ENCODE measurements at places on chromosomes 3 and 15.

GRCh38 chr3:10845839-10846656 lies 30.0 kb downstream of the SLC6A11 start:
- no peak for DNase-seq

DNA sequence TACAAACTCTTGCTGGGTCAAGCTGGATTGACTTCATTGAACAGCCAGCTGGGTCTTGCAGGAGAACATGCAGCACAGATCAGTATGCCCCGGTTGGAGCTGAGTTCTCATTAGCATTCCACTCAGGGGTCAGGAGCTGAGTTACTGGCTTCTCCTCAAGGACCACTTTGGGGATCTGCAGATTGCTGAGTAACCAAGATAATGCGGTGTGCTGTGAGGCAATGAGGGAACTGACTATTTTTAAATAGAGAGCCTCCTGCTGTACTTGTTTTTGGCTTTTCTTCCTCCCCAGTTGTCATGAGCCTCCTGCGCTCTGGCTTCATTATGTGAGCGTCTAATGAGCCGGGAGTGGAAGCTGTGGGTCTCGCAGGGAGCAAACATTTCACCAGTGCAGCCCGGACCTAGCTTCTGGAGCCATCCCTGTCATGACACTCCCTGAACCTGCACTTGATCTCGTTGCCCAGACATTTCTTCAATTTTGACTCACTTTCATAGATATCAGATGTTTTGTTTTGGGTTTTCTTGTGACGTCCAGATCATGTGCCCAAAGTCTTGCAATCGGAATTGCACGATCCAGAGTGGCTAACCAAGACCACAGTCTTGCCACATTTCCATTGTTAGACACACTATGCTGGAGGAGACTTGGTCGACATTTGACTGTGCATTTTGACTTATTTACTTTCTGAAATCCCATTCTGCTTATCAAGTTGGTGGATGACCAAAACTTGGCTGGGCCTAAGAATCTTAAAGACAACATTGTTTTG lies 327.2 kb downstream of the LRTM1 start:
- no peak for DNase-seq

GRCh38 chr3:64552160-64552559 lies 135.6 kb downstream of the ADAMTS9 start:
- DNase-seq: no peak

- DNase-seq: no peak
Measured at GRCh38 chr15:51907136-51907862, 64.3 kb downstream of the LEO1 start.

- no peak for DNase-seq
Measured at GRCh38 chr15:79849789-79850188, 47.0 kb downstream of the MTHFS start.

DNA sequence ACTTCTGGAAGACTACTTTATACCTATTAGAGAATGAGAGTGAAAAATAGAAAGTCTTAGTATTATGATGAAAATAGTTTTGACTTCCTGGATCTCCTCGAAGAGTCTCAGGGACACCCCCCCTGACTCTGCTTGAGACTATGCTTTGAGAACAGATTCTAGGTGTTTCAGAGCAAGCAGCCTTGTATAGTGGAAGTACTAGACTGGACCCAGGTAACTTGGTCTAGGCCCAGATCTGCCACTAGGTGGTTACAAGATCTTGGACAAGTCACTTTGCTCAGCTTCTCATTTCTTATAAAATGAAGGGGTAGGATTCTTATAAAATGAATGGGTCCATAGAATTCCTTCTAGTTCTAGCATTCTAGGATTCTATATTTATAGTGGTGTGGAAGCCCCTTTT lies 9.1 kb downstream of the ABHD5 start:
- no peak for DNase-seq

DNA sequence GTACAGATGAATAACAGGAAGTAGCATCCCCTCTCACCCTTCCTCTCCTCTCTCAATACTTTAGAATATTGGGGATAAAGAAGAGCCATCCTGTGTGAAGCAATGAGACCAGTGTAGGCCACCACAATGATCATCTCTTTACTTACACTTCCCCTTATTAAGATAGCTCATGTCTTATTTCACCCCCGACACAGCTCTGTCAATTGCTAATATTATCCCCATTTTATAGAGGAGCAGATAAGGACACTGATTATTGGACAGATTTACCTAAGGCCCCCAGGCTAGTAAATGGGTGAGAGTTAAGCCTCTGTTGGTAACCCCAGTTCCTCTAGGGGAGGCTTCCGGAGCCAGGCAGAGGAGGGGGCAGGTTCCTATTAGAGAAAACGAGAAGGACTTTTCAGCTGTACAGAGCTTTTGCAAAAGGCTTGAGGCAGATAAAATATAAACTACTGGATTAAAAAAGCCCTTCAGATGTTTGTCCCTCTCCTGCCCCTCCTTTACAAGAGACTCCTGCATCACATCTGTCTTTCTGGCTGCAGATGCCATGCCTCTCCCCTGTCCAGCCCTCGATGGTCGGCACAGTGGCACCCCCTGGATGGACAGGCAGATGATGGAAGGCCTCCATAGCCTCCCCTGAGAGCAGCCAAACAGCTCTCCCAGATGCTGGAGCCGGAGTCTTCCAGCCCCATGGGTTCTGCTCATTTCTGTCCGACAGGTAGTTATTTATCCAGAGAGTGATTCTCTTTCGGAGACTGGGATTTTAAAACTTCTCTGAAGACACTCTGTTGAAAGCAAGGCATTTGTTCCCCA lies 49.4 kb upstream of the LCTL start:
- no peak for DNase-seq

Data from activated CD4-positive, CD25-positive, alpha-beta regulatory T cell (primary cell).